ENCODE measurements at places on chromosomes 4 and X.

DNA sequence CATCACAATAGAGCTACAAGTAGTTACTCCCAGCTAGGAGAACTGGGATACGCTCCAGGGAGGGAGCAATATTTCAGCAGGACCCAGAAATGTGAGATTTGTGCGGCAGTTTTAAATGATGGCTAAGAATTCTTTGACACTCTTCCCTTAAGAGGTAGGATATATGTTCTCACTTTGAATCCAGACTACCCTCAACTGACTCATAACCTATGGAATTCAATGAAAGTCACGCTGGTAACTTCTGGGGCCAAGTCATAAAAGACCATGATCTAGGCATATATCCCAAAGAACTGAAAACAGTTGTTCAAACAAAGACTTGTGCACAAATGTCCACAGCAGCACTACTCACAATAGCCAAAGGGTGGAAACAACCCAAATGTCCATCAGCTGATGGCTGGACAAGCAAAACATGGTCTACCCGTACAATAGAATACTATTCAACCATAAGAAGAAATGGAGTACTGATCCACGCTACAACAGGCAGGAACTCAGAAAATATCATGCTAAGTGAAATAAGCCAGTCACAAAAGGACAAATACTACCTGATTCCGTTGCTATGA, 10.5 kb downstream of the CD99L2 start:
- DNase-seq = no peak

DNA sequence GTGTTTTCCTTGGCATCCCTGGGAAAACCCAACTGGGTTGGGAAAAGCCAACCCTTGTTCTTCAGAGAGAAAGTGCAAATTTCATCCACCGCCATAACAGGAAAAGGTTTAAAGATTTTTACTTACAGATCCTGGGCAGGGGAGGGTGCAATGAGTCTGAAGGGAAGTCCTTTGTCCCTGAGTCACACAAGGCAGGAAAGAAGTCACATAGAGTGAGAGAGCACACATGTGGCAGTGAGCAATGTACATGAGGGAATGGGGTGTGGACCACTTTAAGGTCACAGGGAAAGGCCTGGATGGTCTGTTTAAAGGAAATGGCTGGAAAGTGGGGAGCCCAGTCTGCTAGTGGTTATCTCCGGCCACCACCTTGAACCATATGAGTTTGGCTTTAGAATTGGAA, 248.9 kb downstream of the HS3ST1 start:
- no peak for DNase-seq

- DNase-seq = no peak
Measured at GRCh38 chr4:83436680-83437079, 18.9 kb downstream of the HELQ start.

DNA sequence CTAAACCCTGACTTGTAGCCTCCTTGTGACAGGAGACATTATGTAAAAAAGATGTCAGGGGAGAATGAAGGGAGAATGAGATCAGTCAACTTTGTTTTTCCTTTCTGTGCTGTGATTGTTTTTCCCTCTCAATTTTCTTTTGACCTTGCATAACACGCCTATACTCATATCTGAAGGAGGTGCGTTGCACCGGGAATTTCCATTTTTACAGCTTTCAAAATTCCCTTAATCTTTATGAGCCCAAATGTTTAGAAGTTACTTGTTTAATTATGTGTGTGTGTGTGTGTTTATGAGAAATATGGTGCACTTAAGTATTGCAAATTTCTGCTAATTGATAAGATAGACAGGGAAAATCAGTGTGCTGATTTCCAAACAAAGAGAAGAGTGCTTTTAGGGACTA, 21.6 kb downstream of the SYNPO2 start:
- DNase-seq = no peak

DNA sequence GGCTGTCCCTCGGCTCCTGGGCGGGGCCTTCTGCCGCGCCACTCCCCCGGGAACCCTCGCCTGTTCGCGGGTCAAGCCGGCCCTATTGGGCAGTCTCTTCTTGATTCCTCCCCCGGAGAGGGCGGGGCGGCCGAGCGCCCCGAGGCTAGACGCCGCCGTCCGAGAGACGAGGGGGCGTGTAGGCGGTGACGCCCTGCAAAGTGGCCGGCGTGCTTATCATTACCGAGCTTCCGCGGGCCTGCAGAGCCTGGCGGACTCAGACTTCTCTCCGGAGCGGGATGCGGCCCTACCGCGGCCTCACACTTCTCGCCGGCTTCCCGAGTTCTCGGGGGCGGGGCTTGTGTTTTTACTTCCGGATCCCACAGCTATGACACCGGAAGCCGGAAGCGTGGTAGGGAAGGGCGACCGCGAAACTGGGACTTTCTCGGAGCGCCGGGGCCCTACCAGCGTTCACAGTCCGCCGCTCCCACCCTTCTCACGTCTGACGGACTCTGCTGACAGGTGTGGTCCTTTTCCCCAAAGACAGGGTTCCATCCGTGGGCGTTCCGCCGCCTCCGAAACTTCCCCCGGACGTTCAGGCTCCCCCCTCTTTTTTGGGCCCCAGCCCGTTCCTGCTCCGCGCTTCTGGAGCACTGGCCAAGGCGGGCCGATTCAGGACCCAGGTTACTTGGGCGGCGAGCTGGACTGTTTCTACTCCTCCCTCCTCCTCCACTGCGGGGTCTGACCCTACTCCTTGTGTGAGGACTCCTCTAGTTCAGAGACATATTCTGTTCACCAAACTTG, at the start of gene IKBKG:
Gene IKBKG, plus strand, starts transcription at position 376 of the 783 bp plus-strand sequence. CDS start 4,383 bp downstream, outside the sequence.
- peak; percentile 88 for DNase-seq

DNA sequence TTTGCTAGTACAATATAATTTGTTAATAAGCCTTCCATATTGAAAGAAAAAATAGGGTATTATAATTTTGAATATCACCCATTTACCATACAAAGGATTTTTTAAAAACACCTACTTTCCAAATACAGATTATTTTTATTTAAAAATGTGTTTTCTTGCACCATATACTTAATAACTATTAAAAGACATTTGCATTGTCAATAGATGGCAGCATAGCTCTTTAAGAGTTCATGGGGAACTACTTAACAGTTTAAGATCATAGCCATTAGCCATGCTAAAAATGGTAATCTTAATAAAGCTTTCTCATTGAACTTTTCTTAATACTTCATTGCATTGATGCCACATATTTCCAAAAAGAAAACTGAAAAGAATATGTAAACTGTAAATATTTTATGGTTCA, 1995.9 kb downstream of the C4orf33 start:
- DNase-seq = peak; percentile 19

DNA sequence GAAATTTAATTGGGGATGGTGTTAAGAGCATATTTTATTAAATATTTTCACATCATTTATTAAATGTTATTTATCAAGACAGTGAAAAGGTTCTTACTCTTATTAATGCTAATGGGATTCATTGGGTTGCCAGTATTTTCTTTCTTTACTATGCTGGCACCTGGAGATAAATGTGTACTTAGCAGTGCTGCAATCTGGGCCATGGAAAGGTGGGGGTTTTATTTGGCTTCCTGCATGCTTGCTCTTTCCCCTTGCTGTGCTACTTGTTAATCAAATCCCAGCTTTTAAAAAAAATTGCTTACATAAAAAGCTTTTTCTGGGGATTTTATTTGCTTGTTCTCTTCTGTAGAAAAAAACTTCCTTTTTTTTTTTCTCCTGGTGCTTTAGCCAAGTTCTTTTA, 48.3 kb downstream of the ZAR1 start:
- peak; percentile 30 for DNase-seq

DNA sequence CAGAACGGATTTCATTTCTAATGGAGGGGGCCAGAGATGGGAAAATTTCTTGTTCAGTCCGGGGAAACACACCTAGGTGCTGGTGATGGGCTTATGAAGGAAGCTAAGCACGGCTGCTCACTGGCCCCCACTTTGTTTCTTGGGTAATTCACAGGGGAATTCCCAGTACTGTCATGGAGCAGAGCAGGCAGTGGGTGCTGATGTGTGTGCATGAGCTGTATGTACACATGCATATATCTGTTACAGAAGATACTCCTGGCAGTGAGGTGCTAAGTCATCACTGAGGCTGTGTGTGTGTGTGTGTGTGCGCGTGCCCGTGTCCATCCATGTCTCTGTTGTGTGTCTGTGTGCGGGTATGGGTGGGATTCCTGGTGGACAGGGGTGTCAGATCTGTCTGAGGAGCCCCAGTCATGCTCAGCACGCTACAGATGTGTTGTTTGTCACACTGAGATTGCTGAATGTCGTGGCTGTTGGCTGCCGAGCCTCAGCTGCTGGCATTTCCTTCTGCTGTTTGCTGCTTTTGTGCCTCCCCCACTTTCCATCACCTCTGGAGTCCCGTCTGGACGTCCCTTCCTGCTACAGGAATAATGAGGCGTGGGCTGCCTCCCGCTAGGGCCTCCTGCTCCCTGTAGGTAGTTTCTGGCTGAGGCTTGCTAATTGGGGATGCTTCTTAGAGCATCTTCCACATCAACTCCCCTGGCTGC, 53.3 kb downstream of the JADE1 start:
- DNase-seq = no peak

- no peak for DNase-seq
Measured at GRCh38 chrX:30831082-30831481, 58.0 kb downstream of the TAB3 start.

DNA sequence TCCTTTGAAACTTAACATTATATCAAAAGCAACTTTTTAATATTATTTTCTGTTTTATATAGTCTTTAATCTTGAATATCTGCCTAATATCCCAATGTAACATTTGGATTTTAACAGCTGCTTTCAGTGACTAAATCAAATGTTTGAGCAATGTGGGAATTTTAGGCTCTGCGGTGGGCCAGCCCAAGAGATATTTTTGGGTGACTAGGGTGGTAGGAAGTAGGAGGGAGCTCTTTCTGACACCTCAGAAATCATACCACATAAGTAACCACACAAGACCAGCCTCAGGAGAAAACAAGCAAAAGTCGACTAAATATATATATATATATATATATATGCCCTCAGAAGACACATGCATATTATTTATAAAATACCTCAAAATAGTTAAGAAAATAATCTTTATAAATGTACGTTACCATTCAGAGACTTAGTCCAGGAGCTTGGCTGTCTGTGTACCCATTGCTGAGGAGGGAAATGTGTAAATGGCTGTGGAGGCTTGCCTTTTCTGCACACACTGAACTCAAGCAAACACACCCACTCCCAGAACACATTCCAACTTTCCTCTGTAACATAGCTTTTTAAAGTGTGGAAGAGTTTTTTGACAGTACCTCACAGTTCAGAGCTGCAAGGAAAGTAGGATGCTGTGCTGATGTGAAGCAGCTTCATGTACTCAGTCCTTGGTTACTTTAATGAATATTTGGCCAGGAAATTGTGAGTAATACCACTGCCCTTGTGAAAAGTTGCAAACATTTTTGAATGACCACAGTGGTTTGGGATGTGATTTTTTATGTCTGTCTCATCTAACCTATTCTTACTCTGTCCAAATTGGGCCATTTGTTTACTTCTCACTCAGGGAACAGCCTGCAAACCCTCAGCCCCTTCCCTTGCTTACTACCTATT, at the start of gene RTL3:
Gene RTL3, minus strand, starts transcription at position 484 of the 900 bp plus-strand sequence. CDS start 908 bp downstream, outside the sequence.
- DNase-seq = no peak

DNA sequence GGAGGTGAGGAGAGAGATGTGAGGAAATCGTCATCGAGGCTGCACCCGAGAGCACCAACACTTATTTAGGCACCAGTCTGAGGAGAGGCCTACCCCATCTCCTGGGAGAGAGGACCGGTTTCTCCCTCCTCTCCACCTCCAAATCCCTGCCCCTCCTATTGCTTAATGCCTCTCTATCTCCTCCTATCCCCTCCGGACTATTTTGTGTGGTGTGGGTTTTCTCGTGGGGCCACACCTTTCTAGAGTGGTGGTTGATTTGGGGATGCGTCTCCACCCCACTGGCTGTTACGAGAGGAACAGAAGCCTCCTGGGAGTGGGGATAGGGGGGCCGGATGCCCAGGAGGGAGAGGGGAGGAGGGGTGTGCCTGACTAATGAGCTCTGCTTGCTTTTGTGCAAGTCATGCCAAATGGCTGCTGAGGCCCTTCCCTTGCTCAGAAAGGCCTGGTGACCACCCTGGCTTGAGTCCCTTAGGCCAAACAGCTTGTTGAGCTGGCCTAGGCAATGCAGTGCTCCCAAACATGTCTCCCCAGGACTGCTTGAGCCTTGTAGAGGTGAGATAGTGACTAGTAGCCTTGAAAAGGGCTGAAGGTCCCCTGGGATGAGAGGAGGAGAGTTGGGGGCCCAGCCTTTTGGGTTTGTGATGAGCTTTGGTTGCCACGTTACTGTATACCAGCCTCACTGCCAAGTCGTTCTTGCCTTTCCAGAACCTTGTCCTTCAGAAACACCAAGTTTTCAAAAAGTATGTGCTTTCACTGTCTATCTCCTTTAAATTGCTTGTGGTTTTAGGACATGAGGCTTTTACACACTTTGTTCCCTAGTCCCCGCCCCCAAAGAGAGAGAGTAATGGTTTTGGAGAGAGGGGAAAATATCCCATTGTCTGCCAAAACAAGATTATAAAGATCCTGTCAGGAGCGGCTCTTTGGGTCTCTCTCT, 1.2 kb downstream of the MSN start:
- DNase-seq = no peak

GRCh38 chr4:48017108-48017571, 568 bp downstream of the NIPAL1 start:
- no peak for DNase-seq

DNA sequence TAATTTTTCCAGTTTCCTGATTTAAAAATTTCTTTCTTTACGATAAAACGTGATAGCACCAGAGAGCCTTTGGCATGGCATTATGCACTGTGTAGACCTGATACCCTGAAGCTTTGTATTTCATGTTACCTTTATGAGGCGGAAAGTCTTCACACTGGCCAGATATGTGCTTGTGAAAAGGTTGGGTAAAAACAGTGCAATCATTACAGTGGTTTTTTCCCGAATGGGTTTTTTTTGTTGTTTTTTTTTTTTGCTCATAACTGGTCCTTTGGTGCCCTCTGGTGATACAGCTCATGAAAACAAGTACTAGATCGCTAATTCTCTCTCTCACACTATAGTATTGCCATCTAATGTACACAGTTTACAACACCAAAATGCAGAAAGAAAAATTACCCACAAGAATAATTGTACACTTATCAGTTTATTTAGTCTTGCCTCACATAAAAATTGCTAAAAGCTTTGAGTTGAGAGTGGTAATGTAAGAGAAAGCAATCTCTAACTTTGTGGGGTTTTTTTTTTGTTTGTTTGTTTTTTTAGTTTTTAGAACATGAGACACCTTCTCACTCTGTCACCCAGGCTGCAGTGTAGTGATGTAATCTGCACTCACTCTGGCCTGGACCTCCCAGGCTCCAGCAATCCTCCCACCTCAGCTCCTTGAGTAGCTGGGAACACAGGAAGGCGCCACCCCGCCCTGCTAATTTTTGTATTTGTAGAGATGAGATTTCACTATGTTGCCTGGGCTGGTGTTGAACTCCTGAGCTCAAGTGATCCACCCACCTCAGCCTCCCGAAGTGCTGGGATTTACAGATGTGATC, 21.3 kb downstream of the SPCS3 start:
- DNase-seq = peak; percentile 6

- peak; percentile 8 for DNase-seq
Measured at GRCh38 chr4:77052352-77052751, 23.4 kb downstream of the CCNI start.

GRCh38 chr4:101256222-101256621, 91.1 kb downstream of the PPP3CA start:
- DNase-seq = peak; percentile 94

- no peak for DNase-seq
Measured at GRCh38 chr4:88137112-88137511, 21.3 kb downstream of the ABCG2 start.

Data from NCI-H748 treated with DMSO at 0.1 percent for 48 hours (cell line).